SJCRH30 (cell line): ENCODE measurements at places on chromosomes 6 and 20.
A peak's percentile ranks its signal among the peaks of the same experiment; 100 is the strongest.

- DNase-seq: no peak
Observed at GRCh38 chr6:157221049-157221816, 102.1 kb downstream of the TMEM242 start.

DNA sequence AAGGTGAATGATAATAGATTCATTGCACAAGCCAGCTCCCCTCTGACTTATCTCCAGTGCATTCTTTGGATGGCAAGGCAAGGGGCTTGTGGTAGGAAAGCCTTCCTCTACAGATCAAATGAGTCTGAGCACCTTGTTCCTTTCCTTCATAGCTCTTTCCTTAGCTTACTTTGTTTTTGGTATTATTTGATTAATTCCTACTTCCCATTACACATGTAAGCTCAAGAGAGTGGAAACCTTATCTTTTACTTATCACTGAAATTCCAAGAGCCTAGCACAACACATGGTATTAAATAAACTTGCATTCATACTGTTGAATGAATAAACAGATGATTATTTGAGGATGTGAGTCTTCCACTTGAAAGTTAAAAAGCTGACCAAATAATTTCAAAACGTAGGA, 41.7 kb downstream of the FRK start:
- DNase-seq: no peak

GRCh38 chr6:6674872-6675271, 86.4 kb downstream of the LY86 start:
- no peak for DNase-seq

DNA sequence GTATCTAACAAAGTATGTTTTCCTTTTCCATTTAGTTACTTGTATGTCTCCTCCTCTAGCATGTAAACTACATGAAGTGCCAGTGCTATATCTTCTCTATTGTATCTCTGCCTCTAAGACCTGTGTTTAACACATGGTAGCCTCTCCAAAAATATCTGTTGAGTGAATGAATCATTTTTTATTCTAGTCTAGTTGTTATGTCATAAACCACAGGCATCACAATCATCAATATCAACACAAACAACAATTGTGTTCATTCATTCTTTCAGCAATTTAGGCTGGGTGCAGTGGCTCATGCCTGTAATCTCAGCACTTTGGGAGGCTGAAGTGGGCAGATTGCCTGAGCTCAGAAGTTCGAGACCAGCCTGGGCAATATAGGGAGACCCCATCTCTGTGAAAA, 111.6 kb upstream of the EYA4 start:
- no peak for DNase-seq

DNA sequence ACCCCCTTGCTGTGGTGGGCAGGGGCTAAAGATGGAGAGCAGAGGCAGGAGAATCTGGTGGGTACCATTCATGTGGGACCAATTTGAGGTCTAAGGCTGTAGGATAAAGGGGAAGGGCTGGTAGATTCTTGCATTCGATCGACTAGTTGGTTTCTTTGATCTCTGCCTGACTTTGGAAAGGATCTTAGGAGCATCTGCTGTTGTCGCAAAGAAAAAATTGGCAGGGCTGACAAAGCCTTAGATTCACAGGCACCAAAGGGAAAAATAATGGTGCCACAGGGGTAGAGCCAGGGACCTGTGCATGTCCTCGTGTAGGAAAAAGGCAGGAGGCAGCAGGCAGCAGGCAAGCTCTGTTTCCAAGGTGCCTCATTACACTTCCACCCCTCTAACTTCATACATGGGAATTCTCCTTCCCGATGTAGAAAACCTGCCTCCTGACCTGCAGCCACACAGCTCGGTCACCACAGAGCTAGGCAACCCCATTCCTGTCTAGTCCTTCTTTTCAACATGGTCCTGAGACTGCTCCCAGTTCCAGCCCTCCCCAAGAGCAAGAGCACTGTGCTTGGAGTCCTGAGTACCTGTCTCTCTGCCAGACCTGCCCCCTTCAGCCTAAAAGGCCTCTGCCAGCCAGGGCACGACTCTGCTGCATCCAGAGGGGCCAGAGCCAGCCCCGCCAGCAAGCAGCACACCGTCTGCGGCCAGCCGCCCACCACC, 71.9 kb downstream of the FGD2 start:
- no peak for DNase-seq

DNA sequence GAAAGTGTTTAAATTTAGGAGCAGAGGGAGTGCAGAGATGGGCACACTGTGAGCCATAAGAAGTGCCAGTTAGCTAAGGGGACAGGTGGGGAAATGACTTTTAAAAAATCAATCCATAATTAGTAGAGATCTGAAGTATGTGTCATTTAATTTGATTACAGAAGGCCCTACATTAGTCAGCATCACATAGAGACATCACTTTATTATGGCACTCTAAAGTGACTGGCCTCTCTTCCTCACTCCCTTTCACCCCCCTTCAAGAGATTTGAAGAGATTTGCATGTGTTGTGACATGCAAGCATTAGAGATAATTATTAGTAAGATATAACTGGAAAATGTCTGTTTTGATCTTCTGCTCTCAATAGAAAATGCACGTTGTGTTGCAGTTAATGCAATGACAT, 86.7 kb downstream of the SLX4IP start:
- no peak for DNase-seq

GRCh38 chr6:54044059-54044458, 67.2 kb upstream of the MLIP start:
- no peak for DNase-seq

DNA sequence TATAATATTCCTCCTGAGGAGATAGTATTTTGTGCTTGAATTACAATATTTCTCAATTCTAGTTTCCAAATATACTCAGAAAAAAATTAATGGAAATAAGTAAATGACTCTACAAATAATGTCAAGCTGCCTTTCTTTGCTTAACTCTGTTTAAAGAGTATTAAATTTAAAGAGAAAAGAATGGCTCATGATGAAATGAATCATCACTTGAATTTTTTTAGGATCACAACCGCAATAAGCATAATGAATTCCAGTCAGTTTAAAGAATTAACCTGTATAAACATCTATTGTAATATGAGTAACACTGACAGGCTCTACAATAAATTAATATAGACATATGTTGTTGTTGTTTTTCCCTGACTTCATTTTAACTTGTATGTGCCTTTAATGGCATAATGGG, 266.2 kb upstream of the ADGRB3 start:
- DNase-seq: peak; percentile 4

DNA sequence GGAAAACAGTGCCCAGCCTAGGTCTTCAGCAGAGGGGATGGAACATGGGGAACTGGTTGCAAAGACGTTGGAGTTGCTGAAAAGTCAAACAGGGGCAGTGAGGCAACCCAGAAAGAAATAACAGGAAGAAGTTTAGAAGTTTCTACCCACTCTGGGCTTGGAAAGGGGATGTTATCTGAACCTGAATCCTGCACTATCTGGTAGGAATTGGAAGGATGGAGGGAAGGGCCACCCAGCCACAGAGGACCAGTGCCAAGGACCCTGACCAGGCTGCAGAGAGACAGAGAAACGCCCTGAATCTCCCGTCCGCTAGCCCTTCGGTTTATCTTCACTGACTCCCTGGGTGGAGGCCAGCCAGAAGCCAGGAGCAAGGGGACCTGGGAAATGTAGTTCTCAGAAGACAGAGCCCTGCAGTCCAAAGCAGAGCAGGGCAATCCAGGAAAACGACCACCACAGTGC, 217.3 kb upstream of the RREB1 start:
- DNase-seq: peak; percentile 20

- no peak for DNase-seq
Observed at GRCh38 chr6:4128072-4128471, 7.3 kb downstream of the ECI2 start.

DNA sequence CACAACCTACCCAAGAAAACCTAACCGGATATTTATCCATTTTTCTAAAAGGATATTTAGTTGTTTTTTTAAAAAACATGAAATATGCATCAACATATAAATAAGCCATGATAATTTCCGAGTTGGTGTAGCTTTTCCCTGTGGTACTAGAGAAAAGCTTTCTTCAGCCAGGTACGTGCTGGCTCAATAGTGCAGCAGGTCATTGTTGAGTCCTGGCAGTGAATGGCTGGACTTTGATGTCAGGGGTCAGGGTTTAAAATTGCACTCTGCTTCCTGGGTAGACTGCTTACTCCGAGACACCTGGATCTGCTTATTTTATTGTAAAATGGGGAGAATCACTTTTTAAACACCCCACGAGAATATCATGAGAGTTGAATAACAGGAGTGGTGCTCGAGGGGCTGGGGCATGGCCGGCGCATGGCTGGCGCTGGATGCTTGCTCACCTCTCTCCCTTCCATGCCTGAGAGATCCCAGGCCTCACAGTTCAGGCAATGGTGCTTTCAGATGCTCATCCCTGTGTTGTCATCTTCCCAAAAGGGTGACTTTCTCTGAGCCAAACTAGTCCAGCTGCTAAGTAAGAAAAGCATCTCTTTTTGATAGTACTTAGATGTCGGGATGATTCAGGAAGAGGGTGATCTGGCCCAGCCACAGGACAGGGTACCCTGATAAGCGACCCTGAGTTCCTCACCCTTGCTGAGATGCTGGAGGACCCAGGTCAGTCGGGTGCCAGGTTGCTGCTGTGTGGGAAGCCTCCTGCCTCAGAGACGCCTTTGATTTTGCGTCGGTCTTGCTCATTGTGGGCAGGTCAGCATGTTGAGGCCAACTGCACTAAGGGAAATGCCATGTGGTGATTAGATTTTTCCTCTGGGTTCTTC, 269.1 kb upstream of the FOXQ1 start:
- DNase-seq: no peak

DNA sequence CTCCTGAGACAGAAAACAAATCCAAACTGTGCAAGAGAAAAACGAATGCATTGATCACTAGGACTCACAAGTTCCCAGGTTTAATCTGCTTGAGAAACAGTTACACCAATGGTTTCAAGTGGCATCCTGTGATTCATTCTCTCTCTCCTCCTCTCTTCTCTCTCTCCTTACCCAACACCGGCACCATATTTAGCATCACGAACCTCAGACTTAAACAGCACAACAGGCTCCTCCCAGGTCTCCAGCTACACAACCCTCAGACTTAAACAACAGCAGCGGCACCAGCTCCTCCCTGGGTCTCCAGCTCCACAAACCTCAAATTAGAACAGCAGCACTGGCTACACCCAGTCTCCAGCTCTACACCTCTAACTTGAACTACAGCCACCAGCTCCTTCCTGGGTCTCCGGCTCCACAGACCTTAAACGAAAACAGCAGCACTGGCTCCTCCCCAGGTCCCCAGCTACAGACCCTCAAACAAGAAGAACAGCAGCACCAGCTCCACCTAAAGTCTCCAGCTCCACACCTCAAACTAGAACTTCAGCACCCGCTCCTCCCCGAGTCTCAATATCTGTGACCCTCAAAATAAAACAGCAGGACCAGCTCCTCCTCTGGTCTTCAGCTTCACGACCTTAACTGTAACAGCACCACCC, 355.9 kb downstream of the PREX1 start:
- peak; percentile 62 for DNase-seq

DNA sequence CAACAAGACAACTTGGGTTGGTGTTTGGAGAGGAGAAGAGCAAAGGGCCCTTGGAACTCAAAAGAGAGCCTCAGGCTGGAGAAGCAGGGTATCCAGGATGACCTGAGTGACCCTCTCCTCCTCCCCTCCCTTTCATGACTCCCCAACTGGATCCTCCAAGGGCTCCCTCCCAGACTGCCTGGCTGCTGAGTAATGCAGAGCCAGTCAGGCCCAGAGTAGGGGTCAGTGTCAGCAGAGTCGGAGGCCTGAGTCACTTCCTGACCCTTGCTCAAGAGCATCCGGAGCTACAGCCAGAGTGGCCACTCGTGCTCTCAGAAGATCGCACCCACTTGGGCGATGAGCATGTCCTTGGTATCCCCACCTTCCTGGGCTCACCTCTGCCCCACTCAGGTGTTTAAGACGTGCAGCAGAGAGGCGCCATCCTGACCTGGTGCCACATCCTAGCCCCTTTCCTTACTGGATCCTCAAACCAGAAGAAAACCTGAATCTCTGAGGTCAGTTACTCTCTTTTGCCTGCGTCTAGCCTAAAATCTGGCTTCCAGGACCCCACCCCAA, 2.8 kb upstream of the MAPK13 start:
- DNase-seq: no peak

- DNase-seq: no peak
Observed at GRCh38 chr20:58843128-58843556, 7.6 kb downstream of the GNAS-AS1 start.

- no peak for DNase-seq
Observed at GRCh38 chr20:51880188-51880587, 77.9 kb upstream of the SALL4 start.

- DNase-seq: no peak
Observed at GRCh38 chr20:31667315-31668285, 29.9 kb downstream of the COX4I2 start.

DNA sequence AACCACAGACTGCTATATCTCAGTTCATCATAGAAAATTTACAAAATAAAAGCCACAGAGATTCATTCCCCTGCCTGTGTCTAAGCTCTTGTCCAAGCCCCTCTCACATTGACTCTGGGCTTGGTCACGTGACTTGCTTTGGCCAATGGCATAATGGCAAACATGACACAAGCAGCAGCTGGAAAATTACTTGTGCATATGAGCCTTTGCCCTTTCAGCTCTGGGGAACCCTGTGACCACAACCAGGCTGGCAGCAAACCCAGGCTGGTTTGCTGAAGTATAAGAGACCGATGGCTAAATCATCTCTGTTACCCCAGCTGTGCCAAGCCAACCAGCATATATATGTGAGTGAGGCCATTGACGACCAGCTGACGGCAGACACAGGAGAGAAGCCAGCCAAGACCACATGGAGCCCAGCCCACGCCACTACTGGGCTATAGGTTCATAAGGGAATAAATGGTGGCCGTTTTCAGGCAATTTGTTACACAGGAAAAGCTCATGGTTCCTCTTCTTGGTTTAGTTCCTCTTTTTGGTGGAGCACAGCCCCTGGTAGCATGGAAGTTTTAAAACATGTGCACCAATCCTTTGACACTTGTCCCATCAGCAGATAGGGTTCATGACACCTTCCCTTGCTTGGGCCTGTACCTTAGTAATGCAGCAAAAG, 31.8 kb upstream of the RSPO4 start:
- peak; percentile 28 for DNase-seq

- no peak for DNase-seq
Observed at GRCh38 chr6:23728707-23729106, 397.3 kb upstream of the NRSN1 start.

DNA sequence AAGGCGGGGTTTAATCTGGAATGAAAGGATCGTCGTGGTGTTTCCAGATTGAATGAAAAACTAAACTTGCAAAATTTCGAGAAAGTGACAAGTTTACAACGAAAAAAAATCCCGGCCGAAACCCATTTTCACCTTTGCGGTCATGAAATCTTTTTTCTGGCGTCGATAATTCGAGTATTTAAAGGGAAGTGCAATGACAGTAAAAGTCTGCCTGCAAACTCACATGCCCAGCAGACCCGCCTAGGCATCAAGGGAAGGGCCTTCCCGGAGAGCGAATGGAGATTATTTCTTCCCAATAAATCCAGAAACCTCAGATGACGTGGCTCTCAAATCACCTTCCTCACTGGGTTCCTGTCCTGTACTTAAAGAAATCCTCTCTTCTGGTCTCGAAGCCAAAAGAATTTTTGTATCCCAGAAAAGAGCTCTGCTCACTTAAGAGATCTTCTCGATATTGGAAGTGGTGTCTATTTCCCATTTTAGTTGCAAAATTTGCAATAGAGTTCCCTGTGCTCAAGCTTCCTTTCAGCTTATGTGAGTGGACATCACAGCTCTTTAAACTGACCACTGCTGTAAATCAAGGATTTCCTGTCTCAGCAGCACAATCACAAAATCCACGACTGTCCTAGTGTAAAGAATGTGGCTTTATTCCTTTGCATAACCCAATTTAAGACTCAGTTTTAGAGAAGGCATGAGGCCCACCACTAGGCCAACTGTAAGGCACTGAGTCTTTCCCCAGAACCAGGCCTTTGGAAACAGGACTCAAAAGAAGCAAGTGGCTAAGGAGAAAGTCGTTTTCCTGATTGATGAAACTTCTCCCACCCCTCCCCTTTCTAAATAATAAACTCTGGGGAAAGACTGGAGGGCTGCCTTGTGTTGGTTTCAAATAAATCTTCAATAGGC, 3.9 kb downstream of the OLIG3 start:
- DNase-seq: no peak
